ENCODE measurements at places on chromosomes 2 and 18.

DNA sequence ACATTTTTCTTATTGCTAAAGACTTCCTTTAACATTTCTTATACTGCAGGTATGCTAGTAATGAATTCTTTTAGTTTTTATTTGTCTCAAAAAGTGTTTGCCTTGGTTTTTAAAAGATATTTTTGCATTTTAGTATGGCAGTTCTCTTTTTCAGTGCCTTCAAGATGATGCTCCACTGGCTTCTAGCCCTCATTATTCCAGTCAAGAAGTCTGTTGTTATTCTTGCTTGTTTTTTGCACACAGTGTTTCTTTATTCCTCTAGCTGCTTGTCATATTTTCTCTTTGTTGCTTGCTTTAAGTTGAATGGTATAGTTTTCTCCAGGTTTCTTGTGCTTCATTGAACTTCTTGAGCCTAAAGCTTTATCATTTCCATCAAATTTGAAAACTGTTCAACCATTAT is 158.0 kb upstream of the SPHKAP start:
- no peak for DNase-seq

- no peak for DNase-seq
Measured at GRCh38 chr2:207833251-207833751, 63.6 kb upstream of the FZD5 start.

DNA sequence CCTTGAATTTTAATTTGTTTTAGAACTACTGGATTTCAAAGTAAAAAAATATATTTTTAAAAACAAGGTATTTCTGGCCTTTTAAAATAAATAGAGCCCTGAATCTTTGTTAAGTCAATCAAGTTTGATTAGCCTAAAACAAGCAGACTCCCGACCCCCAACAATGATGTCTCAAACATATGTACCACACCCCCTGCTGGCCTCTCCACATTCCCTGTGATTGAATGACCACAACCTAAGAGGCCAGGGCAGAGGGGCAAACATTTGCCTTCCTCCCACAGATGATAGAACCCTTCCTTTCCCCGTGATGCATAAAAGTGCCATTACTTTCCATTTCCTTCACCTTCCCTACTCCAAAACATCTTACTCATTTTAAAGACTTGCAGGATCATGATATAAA is 130.9 kb downstream of the STK39 start:
- no peak for DNase-seq

DNA sequence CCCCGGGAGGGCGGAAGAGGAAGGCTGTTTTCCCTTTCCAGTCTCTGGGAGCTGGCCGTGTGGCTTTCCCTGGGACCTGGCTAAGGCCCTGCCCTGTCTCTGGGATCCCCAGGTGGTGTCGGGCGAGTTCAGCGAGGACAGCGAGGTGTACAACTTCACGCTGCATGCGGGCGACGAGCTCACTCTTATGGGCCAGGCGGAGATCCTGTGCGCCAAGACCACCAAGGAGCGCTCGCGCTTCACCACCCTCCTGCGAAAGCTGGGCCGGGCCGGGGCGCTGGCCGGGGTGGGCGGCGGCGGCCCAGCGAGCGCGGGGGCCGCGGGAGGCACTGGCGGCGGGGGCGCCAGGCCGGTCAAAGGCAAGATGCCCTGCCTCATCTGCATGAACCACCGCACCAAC is 11.2 kb downstream of the GAREM2 start:
- DNase-seq = no peak

DNA sequence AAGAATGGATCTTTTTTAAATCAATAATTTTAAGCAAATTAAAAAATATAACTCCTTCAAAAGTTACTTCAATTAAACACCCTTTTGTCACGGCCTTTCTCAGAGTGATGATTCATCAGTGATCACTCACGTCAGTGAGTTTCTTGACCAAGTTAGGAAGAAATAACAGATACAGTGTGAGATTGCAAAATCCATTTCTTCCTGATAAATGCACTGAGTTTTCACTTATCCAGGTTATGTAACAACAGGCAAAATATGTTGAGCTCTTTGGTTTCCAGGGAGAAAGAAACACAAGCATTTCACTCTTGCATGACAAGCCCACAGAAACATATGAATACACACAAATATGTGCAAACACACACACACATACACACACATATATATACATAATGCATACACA is 195.9 kb upstream of the CYRIA start:
- no peak for DNase-seq

DNA sequence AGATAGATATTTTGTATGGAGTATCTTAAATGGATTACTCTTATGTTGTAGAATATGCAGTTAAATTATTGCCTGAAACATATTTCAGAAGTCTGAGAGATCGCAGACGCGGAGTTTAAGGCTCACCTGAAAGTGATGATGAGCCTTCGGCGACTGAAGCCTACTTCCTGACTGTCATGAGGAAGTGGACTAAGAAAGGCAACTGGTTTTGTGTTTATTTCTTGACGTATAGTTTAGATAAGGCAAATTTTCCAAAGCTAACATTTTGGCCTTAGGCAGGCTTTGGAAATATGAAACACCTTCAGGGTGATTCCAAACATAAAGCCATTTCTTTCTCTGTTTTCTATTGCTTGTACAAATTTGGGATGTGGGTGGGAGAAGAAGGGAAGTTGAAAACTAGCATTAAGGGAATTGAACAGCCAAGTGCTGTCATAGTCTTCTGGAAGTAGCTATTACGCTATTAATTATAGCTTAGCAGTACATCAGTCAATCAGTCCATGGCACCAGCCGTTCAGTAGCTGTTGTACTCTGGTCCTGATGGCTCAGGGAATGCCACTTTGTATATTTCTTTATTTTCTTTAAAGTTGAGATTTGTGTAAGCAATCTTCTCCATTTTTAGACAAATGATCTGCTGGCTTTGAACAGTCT is 1.5 kb downstream of the GRHL1 start:
- no peak for DNase-seq

- DNase-seq = no peak
Measured at GRCh38 chr2:2828774-2829368, 497.8 kb upstream of the MYT1L start.

DNA sequence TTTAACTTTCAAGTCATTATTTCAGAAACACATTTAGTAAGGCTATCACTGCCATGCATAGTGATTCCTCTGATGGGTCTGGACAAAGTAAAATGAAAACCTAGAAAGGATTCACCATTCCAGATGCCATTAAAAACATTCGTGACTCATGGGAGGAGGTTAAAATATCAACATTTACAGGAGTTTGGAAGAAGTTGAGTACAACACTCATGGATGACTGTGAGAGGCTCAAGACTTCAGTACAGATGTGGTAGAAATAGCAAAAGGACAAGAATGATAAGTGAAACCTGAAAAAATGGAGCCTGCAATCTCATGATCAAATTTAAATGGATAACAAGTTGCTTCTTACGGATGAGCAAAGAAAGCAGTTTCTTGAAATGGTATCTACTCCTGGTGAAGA is 5.8 kb upstream of the TWSG1 start:
- DNase-seq = no peak

DNA sequence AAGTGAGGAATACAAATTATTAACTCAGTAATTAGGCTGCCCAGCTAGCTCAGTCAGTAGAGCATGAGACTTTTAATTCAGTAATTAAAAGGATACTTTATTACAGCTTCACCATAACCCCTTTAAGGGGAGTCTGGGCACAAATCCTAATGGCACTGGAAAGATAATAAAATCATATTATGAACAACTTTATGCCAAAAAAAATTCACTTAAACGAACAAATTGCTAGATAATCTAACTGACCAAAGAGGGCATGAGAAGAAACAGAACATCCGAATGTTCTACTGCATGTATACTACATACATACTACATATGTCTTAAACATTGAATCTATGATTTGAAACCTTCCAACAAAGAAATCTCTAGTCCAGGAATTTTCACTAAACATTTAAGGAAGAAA is 159.5 kb downstream of the CYP26B1 start:
- no peak for DNase-seq

GRCh38 chr2:154698296-154698720 is at the start of gene KCNJ3:
TSS of gene KCNJ3 (plus strand) at chr2:154698695. CDS start at chr2:154698776, 81 bp downstream.
- no peak for DNase-seq

- no peak for DNase-seq
Measured at GRCh38 chr18:67241299-67241698, 275.2 kb downstream of the DSEL start.
